ENCODE measurements at places on chromosomes 7 and 10.
A peak's percentile ranks its signal among the peaks of the same experiment; 100 is the strongest.

- DNase-seq = no peak
Observed at GRCh38 chr10:113320211-113320610, 232.6 kb upstream of the HABP2 start.

- no peak for DNase-seq
Observed at GRCh38 chr10:107859065-107859464, 694.6 kb upstream of the SORCS1 start.

- DNase-seq = no peak
Observed at GRCh38 chr7:91465595-91466061, 201.4 kb downstream of the FZD1 start.

- no peak for DNase-seq
Observed at GRCh38 chr10:99875473-99875872, 93.0 kb downstream of the ABCC2 start.

DNA sequence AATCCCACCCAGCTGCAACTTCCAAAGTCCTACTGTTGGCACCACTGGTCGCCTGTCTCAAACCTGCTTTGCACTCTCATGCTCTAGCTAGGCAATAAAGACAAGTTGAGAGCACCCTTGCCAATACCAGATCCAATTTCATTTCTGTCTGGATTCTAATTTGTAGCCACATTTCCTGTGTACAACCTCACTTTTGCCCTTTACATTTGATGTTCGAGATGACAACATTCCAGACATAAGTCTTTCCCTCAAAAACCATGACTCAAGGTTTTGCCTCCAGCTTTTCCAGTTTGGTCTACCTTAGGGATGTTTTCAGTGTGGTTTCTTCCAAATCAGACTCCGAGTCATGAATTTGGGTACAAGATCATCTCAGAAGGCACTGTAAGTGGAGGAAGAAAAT, 309.0 kb downstream of the GPAM start:
- no peak for DNase-seq

DNA sequence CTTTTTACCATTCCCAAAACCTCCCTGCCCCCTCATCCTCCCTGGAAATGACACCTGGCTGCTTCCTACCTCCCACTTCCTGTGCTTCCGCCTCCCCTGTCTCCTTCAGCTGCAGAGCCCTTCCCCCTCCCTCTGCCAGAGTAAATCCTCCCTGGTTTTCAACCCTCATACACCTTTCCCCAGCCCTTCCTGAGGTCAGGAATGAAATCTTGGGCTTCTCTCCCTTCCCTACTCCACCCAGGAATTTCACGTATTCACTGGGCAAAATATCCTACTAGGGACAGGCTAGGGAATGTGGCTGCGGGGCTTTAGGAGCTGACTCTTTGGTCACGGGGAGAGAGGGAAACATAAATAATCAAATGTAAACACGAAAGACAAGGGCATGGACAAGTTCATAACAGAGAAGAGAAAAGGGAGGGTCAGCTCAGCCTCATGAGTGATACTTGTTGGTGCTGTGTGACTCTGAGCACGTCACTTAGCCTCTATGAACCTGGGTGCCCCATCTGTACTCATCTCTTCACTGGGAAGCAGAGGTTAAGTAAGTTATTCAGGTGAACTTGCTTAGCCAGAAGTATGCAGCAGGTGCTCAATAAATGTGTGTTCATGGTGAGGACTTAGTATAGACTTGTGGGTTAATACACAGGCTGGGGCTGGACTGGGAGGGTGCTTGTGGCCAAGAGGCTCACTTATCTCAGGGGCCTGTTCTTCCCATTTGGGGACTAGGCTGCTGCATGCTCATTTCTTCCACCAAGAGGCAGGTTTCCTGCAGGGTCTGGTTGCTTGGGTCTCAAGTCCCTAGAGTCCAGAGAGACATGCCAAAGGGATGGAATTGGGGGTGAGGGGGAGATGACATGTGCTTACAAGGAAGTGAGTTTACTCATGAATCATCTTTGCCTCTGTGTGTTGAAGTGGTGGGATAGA, 10.0 kb upstream of the DUSP5 start:
- DNase-seq = no peak

GRCh38 chr10:117221156-117221711, 19.7 kb upstream of the SLC18A2 start:
- no peak for DNase-seq

- DNase-seq = no peak
Observed at GRCh38 chr10:63763744-63764143, 242.5 kb downstream of the REEP3 start.

GRCh38 chr10:35558276-35558675, 46.9 kb upstream of the GJD4 start:
- DNase-seq = no peak

GRCh38 chr7:156665101-156665500, 24.5 kb downstream of the RNF32 start:
- no peak for DNase-seq

- no peak for DNase-seq
Observed at GRCh38 chr10:78357141-78358063, 323.7 kb downstream of the RPS24 start.

- no peak for DNase-seq
Observed at GRCh38 chr10:81215498-81215897, 659.5 kb upstream of the NRG3 start.

DNA sequence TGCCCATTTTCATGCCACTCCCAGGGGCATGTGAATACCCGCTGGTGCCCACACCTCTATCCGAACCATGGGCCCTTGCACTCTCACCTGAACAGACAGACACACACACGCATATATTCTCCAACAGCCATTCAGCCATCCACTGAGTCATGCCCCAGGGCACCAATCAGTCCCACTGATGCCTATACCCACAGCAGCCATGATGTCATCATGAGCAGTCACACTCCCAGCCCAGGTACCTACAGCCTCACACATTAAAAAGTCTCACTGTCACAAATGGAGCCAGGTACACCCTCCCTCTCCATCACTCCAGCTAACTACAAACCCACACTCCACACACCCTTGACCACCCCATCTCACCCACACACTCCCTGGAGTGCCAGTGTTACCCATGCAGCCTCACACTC, 12.2 kb downstream of the VSIR start:
- no peak for DNase-seq

- no peak for DNase-seq
Observed at GRCh38 chr10:24439935-24440334, 231.0 kb downstream of the KIAA1217 start.

GRCh38 chr7:114956702-114957101, 34.8 kb downstream of the MDFIC start:
- no peak for DNase-seq

- no peak for DNase-seq
Observed at GRCh38 chr10:91354166-91355075, 55.7 kb upstream of the HECTD2 start.

DNA sequence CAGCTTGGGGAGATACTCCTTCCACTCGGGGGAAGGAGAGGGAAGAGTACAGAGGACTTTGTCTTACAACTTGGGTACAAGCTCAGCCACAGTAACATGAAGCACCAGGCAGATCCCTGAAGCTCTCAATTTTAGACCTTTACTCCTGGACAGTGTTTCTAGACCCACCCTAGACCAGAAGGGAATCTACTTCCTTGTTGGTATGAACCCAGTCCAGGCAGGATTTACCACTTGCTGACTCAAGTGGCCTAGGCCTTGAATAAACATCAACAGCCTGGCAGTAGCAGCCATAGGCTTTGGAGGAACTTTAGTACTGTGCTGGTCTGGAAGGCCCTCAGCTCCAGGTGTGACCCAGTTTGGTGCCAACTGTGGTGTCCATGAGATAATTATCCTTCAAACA, 173.1 kb downstream of the ADRA2A start:
- DNase-seq = no peak

DNA sequence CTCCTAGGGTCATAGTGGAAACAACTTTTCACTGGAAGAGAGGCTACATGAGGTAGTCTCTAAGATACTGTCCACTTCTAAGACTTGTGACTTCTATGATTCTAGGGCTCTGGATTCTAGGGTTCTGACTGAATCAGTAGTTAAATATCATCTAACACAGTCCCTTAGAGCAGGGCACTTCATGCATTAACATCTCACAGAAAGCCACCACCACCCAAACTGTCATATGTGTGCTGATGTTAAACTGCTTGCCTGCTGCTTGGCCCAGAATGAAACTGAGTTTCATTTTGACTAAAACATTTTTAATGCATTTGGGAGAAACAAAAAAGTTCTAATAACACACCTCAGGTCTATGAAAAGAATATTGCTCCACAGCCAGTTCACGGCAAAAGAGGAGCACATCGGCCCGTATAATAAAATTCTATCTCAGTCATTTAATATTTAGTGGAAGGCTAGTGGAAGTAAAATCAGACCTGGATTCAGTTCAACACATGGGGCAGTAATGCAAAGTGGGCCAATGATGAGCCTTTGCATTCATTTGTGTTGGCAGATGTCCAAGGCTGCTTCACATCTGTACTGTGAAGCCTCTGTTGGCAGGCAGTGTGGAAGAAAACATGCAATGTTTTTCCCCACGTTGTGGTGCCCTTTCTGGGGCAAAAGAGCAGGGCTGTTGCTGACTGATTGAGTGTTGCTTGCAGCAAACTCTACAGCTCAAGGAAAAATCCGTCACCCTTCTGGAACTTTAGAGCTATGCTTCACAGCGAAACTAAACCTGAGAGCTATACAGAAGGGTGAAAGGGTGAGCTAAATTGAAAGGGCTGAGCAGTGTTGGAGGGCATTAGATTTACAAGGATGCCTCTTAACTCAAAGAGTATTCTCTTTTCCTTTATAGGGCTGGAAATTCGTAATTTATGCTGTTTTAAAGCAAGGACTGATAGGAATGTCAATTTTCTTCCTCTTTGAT, 33.5 kb upstream of the AUTS2 start:
- DNase-seq = peak; percentile 86

- DNase-seq = no peak
Observed at GRCh38 chr7:106679153-106679931, 18.4 kb upstream of the CCDC71L start.

DNA sequence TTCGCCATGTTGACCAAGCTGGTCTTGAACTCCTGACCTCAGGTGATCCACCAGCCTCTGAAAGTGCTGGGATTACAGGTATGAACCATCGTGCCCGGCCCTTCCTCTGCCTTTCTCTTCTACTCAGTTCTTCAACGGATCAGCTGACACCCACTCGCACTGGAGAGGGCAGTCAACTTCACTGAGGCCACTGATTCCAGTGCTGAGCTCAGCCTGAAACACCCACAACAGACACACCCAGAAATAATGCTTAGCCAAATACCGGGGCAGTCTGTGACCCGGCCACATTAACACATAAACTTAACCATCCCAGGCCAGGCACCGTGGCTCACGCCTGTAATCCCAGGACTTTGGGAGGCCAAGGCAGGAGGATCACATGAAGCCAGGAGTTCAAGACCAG, 119.3 kb upstream of the CHST15 start:
- peak; percentile 54 for DNase-seq

- DNase-seq = no peak
Observed at GRCh38 chr10:11175823-11176243, 158.2 kb downstream of the CELF2 start.

DNA sequence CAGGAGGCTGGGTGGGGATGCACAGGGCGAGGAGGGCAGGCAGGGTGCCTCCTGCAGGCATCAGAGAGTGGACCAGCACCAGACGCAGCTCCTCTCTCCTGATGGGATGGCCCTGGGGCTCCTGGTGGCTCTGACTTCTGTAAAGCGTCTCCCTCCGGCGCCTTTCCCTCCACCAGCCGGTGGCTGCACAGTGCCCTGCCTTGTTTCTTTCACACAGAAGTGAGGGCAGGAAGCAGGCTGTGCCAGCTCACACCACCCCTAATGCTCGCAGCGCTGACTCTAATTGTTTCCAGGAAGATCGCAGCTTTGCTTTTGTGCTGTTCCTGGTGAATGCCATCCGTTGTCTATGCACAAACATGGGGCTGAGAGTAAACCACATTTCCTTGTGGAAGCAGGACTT, 152.3 kb upstream of the LANCL2 start:
- DNase-seq = no peak

- DNase-seq = peak; percentile 5
Observed at GRCh38 chr7:43784030-43784584, 25.6 kb downstream of the BLVRA start.

- no peak for DNase-seq
Observed at GRCh38 chr7:73828107-73828803, 2.5 kb upstream of the CLDN4 start.

DNA sequence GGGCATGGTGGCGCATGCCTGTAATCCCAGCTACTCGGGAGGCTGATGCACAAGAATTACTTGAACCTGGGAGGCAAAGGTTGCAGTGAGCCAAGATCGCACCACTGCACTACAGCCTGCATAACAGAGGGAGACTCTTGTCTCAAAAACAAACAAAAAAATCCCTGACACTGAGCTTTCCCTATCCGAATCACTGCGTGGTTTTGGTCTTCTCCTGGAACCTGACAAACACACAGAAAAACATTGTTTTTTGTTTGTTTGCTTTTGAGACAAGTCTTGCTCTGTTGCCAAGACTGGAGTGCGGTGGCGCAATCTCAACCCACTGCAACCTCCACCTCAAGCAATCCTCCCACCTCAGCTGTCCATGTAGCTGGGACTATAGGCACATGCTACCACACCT, 50.4 kb upstream of the PTPRN2 start:
- no peak for DNase-seq

- DNase-seq = no peak
Observed at GRCh38 chr7:48398191-48398590, 226.9 kb downstream of the ABCA13 start.

DNA sequence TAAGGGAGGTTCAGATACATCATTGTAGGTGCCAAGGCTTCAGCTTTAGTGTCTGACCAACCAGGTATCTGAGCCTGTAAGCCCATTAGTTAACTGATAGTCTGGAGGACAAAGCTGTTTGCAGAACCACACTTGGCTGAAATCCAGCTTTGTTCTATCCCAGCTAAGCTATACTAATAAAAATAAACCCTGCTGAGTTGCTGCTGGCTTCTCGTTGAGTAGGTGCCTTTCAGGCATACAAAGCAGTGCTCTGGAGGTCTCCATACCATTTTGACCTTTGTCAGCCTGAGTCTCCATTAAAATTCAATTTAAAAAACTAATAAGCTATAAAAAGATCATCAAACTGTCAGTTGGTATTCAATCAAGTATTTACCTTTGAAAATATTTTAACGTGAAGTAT, 22.0 kb downstream of the CDCA7L start:
- DNase-seq = no peak

- DNase-seq = no peak
Observed at GRCh38 chr7:19442016-19442785, 266.6 kb downstream of the POLR1F start.

DNA sequence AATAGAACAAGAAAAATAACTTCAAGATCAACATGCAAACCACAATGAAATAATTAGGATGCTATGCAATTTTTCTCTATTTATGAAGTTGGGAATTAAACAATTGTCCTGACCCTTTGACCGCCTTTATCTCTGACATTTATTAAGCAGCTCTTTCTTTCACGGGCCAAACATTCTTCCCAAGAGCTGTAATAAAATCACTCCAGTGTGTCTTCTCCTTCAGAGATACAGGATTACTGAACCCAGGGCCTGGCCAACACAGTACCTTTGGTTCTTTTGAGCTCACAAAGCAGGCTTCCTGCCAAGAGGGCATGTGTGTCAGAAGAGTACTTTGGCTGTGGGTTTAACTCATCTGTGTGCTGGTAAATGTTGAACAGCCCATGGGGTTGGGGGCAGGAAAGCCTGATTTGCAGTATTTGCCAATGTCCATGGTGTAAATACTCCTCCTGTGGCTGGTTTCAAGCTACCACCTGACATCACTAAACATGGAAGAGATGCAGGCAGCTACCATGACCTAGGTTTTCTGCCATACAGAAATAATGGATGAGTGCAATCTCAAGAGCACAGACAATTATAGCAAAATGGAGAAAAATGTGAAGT, 121.7 kb downstream of the FANK1 start:
- no peak for DNase-seq
